ENCODE measurements at places on chromosomes 11 and 22.
A peak's percentile ranks its signal among the peaks of the same experiment; 100 is the strongest.

GRCh38 chr11:110182886-110183285 lies 89.7 kb downstream of the ZC3H12C start:
- DNase-seq, result no peak

GRCh38 chr22:20146777-20147176 lies 4.1 kb downstream of the CCDC188 start:
- no peak for DNase-seq

GRCh38 chr11:71342951-71343827 lies 90.8 kb upstream of the SHANK2 start:
- DNase-seq, result no peak

GRCh38 chr11:73228268-73229134 lies 10.4 kb downstream of the P2RY2 start:
- DNase-seq, result no peak

GRCh38 chr22:48417225-48418070 lies 1410.2 kb downstream of the BRD1 start:
- no peak for DNase-seq

DNA sequence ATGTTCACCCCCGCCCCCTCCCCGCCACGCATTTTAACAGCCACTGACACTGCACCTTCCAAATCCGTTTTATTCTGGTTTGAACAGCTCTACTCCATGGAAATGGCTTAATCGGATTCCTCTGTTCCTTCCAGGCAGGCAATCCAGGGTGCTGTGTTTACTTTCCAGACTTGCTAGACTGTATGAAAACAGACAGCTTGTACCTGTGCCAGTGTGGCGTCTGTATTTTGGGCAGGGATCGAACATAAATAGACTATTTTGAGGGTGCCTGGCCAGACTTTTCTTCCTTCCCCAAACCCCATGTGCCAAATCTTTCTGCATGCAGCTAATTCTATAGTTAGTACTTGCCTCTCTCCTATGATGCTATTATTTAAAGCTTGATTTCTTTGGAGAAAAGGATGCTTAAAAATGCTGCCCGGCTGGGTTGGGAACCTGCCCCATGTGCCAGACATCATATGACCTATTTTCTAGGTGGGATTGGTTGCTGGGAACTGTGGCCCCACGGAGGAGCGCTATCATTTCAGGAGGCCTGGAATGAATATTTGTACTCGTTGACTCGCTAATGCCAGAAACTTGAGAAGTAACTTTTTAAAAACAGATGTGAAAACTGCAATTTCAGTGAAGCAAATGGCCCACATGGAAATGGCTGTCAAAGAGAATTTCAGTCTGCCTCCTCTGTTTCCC lies 814.8 kb downstream of the BRD1 start:
- DNase-seq, result no peak

- no peak for DNase-seq
Measured at GRCh38 chr11:75697906-75698581, 19.6 kb upstream of the MOGAT2 start.

- peak; percentile 94 for DNase-seq
Measured at GRCh38 chr11:64745189-64745520, 1.2 kb upstream of the RASGRP2 start.

Measured in right cardiac atrium (tissue), 5 donors.